Amniotic stem cell (primary cell): ENCODE measurements at places on chromosomes 2 and 18.

GRCh38 chr2:43050866-43051265, 175.5 kb downstream of the ZFP36L2 start:
- no peak for DNase-seq

- peak; percentile 85 for DNase-seq
These were observed 21.0 kb upstream of the STAT4 start for GRCh38 chr2:191171708-191172355.

DNA sequence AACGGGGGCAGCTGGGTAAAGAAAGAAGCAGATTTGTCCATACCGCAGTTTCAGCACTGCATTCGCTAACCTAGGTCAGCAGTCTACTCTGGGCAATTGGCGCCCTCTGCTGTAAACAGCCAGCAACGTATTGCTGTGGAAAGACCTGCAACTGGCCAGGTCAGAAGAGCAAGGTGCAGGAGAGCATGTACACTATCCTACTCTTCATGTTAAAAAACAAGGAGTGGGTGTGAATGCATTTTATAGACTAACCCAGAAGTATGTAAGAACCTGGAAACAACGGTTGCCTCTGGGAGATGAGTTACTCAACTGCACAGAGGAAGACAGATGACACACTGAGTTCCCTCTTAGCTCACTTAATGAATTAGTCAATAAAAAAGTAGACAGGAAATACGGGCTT, 6.2 kb downstream of the MRPS5 start:
- peak; percentile 13 for DNase-seq

- no peak for DNase-seq
These were observed 7.1 kb downstream of the CYP26B1 start for GRCh38 chr2:72140621-72140960.

DNA sequence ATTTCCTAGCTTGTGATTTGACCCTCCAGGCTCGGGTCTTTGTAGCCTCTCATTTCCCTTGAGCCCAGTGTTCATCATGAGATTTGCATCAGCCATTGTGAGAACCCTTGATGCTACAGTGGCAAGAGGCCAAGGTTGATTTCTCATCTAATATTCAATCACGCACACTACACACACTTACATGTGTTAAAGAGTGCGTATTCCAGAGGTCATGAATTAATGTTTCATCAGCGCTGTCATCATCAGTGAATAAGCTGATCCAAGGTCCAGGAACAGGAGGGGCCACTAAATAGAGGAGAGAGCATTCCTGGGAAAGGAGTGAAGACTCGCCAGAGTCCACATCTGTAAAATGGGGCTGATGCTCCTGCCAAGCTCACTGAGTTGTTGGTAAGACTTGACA, 276.1 kb upstream of the SIX2 start:
- DNase-seq, result no peak

DNA sequence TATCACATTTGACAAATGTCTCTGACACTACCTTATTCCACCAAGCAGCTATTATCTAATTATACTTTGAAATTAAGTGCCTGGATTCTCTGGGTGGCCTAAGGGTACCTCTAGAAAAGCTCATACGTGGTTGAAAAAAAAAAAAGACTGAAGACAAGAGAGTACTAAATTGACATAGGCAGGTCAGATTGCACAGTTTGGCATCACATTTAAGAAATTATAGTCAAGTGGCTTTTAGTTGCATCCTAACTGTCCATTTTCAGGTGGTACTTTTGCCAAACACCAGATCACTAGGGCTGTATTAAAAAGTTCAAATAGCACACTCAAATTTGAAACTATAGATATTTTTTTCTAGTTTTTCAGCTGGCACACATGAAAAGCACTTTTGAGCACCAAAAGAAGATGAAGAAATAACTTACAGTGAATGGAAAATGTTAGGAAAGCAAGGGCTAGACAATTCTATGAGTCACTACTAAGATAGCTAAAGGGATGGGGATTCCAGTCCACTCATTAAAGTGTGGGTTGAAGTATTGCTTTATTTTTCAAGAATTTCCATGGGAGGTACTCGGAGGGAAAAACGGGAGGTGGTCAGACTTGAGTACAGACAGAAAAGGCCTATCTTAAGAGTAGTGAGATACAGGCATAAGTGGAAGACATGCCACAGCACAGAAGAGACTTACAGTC, 106.5 kb upstream of the COL5A2 start:
- peak; percentile 84 for DNase-seq

- no peak for DNase-seq
These were observed 16.1 kb upstream of the OTOS start for GRCh38 chr2:240156435-240157146.

DNA sequence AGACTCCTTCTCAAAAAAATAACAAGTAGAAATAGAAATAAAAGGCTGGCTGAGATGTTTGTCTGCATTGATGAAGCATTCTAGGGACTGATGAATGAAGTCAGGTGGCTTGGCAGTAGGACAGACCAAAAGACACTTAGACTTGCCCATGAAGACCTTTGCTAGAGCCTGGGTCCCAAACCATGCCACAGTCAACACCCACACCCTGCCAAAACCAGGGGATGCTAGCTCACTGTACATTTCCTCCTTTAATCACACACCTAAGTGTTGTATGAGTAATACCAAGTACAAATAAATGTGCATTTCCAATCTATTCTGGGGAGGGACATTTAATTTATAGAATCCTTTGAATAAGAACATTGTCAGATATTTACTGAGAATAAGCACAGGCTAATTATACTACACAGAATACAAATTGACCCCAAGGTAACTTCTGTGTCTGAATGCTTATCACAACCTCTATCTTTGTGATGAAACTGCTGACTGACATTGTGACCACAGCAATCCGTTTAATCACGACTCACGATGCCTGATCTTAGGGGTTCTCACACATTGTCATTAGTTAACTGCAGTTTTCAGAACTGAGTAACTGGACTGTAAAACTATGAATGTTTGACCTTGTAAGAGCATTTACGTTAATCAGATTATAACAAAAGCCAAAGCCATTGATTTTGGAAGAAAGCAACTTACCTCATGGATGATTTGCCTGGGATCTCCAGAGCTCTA, 10.5 kb upstream of the NOL10 start:
- no peak for DNase-seq

DNA sequence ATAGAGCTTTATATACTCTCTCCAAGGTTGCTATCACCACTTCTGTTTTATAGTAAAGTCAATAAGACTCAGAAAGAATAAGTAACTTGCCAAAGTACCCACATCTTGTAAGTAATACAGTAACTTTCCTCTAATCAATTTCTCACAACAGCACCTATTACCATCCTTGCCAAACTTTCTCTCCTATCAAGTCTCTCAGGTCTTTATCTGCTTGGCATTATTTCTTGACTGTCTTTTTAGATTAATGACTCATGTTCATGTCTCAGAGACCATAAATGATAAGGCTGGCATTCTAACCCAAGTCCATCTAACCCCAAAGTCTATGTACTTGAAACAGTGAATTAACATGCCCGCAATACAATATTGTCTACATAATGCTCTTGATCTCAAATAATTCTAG, 618.0 kb upstream of the ZEB2 start:
- no peak for DNase-seq

DNA sequence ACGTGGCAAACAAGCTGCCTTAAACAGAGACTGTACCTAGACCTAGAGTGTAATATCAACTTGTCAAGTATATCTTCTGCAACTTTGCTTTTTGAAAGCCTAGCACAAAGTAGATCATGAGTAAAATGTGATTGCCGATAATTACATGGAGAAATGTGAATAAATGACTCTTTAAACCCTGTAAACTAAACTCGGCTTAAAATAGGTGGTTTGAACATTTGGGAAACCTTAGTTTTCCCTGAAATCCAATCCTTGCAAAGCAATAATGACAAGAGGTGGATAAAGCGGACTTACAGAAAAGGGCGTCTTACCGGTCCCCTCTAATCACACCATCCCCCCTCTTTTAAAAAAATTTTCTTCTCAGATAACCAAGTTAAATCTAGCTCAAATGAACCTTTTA, 549 bp upstream of the PSMD14 start:
- no peak for DNase-seq

GRCh38 chr2:120592084-120592483, 143.6 kb upstream of the GLI2 start:
- no peak for DNase-seq
